ENCODE measurements at places on chromosomes 1 and 21. TPM values are rescaled to one million over a fixed set of nuclear protein-coding genes. Genes with fewer than 3 reads are reported as not detected.

DNA sequence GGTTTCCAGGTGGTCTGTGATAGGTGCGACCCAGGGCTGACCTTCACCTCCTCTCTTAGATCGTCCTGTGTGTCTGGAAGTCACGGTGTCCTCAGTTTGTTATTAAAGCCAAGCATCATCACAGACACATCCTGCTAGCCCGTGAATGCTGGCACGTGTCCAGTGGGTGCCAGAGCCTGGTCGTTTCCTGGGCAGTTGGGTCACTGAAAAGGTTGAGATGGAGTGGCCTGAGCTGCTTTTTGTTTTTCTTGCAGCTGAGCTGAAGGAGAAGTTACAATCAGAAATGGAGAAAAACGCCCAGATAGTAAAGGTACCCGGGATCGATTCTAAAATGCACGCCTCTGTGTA is 23.2 kb downstream of the PCNT start:
- DNase-seq: no peak

GRCh38 chr1:208209286-208209685 is 34.9 kb downstream of the PLXNA2 start:
- DNase-seq: no peak

CYP4A22 gene
- total RNA-seq: not detected

DNA sequence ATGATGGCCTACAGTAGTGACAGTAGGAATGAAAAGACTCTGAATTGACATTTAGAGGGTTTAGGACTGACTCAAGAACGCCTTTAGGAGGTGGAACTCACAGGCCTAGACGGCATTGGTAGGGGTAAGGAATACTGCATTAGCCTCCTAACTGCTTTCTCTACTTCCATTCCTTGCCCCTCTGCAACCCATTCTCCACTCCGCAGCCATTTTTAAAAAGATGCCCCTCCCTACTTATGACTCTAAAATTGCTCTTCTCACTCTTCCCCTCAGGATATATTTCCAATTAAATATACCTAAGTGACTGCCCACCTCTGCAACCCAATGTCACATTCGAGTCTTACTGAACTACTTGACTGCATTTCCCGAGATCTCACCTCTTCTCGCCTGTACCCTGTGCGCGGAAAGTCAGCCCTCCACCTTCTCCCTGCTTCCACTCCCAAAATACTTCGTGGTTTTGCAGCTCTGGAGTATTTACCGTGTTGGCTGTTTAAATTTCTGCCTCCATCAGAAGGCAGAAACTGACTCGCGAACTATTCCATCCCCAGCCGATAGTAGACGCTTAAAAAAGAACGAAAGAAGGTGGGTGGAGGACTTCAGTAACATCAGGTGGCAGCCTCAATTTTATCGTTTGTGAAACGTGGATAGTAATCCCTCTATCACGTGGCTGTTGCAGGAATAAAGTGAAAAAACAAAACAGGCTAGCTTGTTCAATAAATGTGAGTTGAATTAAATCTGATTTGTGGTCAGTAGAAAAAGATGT is 1.1 kb upstream of the YBX1 start:
- no peak for DNase-seq

OR14K1 gene
- not detected for total RNA-seq

- peak; percentile 86 for DNase-seq
These were observed 4.8 kb downstream of the ATP1A1 start for GRCh38 chr1:116377541-116378529.

- no peak for DNase-seq
These were observed 114.2 kb upstream of the ATP1A1 start for GRCh38 chr1:116258668-116259419.

GRCh38 chr1:58869638-58870297 is 85.9 kb upstream of the JUN start:
- no peak for DNase-seq

GRCh38 chr1:202046227-202046626 is 35.8 kb downstream of the ELF3 start:
- no peak for DNase-seq

- no peak for DNase-seq
These were observed 16.7 kb upstream of the ACTRT2 start for GRCh38 chr1:3004285-3005205.

DNA sequence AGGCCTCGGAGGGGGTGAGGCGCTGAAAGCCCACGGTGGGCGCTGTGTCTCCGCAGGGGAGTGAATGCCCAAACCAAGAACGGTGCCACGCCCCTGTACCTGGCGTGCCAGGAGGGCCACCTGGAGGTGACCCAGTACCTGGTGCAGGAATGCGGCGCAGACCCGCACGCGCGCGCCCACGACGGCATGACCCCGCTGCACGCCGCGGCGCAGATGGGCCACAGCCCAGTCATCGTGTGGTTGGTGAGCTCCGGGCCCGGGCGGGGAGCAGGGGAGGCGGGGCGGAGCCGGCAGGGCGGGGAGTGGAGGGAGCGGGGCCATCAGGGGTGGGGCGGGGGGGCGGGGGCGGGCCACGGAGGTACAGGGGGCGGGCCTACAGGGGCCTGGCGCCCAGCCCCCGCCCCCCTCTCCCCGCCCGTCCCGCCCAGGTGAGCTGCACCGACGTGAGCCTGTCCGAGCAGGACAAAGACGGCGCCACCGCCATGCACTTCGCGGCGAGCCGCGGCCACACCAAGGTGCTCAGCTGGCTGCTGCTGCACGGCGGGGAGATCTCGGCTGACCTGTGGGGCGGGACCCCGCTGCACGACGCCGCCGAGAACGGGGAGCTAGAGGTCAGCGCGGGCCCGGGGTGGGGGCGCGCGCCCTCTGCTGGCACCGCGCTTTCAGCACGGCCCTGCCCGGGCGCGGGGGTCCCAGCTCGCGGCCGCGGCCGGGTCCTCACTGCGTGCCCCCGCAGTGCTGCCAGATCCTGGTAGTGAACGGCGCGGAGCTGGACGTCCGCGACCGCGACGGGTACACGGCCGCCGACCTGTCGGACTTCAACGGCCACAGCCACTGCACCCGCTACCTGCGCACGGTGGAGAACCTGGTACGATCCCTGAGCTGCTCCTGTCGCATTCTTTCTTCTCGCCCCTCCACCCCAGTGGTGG is 15.9 kb downstream of the ESPN start:
- peak; percentile 71 for DNase-seq

DNA sequence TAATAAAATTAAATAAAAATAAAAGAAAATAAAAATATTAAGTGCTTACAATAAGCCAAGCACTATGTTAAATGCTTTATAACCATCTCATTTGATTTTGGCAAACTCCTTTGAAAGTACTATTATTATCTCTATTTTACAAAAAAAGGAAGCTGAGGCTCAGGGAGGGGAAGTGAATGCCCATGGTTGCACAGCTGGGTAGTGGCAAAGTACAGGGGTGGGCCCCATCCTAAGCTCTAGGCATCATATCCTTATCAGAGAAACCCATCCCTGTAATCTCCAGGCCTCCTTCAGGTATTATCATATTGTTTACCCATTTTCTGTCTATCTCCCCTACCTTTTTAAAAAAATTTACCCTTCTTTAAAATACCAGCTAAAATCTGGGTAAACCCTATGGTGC is 2.3 kb upstream of the MED18 start:
- no peak for DNase-seq

GRCh38 chr1:204439621-204440375 is 28.2 kb upstream of the PPP1R15B start:
- peak; percentile 80 for DNase-seq

FCRLB gene
- total RNA-seq: 0.37 TPM

DNA sequence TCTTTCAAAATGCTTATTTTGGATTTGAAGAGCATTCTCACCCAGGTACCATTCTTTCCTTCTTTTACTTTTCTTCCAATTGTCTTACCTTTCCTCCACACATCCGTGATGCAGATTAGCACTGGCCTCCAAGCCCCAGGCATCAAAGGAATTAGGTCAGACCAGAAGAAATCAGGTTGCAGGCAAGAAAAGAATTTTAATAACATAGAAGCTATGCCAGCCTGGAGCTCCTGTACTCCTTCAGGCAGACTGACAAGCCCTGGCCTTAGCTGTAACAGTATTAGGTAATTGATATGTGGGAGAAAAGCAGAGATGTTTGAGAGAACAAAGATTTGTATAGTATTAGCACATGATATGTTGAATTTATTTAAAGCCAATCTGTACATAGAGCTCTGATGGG is 390.4 kb upstream of the ADGRL2 start:
- DNase-seq: no peak

- no peak for DNase-seq
These were observed 28.9 kb downstream of the ODR4 start for GRCh38 chr1:186404454-186405051.

- no peak for DNase-seq
These were observed 29.4 kb upstream of the RBM15 start for GRCh38 chr1:110309767-110310166.

AKR7A3 gene
- 0.17 TPM for total RNA-seq

C1QTNF12 gene
- total RNA-seq: 2.4 TPM

DNA sequence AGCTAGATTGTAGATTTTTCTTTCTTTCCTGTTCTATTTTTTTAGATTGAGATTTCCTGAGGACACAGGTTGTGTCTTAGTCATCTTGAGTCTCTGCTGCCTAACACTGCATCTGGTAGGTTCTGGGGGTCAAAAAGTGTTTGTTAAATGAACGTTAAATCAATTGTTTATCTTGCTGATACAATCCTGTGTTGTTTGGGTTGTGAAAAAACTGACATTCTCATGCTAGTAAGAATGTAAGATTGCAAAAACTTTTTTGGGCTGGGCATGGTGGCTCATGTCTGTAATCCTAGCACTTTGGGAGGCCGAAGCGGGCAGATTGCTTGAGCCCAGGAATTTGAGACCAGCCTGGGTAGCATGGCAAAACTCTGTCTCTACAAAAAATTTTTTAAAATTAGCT is 3.4 kb downstream of the CTSK start:
- no peak for DNase-seq

NTNG1 gene
- 0.37 TPM for total RNA-seq

TMPRSS15 gene
- not detected for total RNA-seq

LRRC38 gene
- 3.9 TPM for total RNA-seq

GRCh38 chr21:28378026-28378425 is 614.7 kb downstream of the LTN1 start:
- DNase-seq: no peak

DNA sequence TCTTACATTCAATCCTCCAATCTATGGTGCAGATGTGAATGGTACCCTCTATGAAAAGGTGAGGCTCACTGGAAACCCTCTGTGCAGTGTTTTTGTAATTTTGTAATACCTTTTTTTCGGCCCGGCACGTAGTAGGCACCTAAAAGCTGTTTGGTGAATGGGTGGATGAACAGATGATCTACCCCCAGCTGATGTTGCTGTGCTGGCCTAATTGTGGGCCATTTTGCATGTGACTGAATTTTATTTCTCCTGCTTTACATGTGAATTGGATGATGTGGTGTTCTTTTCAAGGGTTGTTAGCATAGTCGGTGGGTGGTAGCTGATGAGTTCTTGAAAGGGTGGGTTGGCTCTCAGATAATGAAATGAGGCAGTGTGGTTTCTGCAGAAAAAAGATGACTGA is 10.4 kb downstream of the KDM4A start:
- no peak for DNase-seq

DNA sequence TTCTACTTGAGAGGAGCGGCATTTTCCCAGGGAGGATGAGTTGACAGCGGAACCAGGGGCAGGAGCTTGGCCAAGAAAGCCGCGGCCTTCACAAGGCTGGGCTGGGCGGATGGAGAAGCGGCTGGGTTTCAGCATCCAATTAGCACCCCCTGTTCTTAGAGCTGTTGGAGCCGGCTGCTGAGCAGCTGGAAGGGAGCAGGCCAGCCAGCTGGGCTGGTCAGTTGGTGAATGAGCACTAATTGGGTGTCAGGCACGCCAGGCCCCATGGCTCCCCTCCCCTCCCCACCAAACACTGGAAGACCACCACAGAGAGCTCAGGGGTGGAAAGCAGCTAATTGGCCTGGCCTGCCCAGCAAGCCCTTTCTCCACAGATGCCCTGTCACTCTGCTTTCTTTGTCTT is 245.6 kb downstream of the RRAGC start:
- peak; percentile 75 for DNase-seq

GRCh38 chr1:243452092-243452491 is 196.3 kb downstream of the SDCCAG8 start:
- DNase-seq: no peak

GRCh38 chr1:213931836-213932235 is 55.9 kb upstream of the PROX1 start:
- no peak for DNase-seq

FCGR3A gene
- 73.9 TPM for total RNA-seq

GRCh38 chr1:38465460-38465859 is 394.1 kb downstream of the RRAGC start:
- DNase-seq: no peak

- DNase-seq: no peak
These were observed 180.6 kb downstream of the PAPPA2 start for GRCh38 chr1:176643536-176643935.

KCNQ4 gene
- total RNA-seq: 0.71 TPM

LEFTY1 gene
- 0.24 TPM for total RNA-seq

RIPPLY3 gene
- not detected for total RNA-seq

DNA sequence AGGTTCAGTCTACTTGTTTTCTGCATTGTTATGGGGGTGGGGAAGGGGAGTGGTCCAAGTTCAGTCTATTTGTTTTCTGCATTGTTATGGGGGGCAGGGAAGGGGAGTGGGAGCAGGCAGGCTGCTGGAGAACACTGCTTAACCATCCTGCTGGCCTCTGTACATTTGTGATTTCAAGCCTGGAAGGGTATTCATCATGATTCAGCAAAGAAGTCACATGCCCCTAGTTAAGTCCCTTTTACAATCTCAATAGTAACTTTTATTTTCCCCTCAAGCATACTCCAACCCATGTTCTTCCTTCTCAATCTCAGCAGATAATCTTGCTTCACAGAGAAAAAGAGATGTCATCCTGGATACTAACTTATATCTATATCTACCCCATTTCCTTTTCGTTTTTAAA is 7.9 kb downstream of the LYST start:
- DNase-seq: no peak

- DNase-seq: no peak
These were observed 242.5 kb upstream of the VAMP3 start for GRCh38 chr1:7528386-7529198.

DNA sequence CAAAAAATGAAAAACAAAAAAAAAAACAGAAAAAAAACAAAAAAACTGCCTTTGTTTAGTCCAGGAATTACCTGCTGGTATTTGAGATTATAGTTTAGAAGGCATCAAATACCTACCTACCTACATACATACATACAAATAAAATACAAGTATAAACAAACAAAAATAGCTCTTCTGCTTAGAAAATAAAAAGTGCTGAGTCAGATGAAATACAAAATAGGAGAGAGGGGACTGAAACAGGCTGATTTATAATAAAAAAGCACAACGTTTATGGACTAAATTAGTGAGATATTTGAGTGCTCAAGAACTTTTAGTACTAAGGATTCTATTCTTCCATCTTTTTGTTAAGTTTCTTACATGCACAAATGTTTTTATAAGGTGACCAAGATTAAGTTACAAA is 980.8 kb downstream of the PLA2G4A start:
- DNase-seq: no peak

- no peak for DNase-seq
These were observed 108.2 kb downstream of the VPS13D start for GRCh38 chr1:12338017-12338416.
